ENCODE measurements at places on chromosomes 7 and 10. TPM values are rescaled to one million over a fixed set of nuclear protein-coding genes. Genes with fewer than 3 reads are reported as not detected.

GRCh38 chr10:78688901-78689583 lies 379.7 kb upstream of the ZMIZ1 start:
- DNase-seq: no peak

DNA sequence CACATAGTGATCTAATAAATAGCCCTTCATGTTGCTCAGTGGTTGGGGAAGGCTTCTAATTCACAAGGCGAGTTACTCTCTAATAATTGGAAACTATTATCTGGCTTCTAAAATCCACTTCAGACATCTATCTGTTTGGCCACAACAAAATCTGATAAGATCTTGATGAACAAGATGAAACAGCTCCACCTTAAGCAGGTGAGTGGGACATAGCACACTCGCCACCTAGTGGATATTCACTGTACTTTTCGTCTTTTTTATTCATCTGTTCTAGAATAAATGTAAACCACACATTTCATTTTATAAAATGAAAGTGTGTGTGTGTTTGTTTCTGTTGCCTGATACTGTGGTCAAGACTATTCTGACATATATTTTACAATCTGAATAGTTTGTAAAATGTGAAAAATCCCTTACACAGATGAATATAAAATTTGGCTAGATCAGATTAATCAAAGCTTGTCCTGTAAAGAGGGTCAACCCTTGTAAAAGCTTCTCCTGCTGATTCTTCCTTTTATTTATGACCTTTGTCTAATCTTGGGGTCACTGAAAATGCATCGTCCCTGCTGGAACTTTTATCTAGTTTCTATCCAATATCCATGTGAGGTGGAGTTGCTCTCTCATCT lies 26.5 kb upstream of the CNTNAP2 start:
- DNase-seq: no peak

- no peak for DNase-seq
These were observed 335.1 kb downstream of the DPP6 start for GRCh38 chr7:154387252-154387651.

The FRMPD2 gene
- polyA plus RNA-seq: not detected

GRCh38 chr10:102718220-102718619 lies 3.8 kb downstream of the SFXN2 start:
- DNase-seq: no peak

- DNase-seq: no peak
These were observed 70.3 kb downstream of the CCSER2 start for GRCh38 chr10:84398696-84399095.
